ENCODE measurements at places on chromosomes 1 and 21.
A peak's percentile ranks its signal among the peaks of the same experiment; 100 is the strongest.

DNA sequence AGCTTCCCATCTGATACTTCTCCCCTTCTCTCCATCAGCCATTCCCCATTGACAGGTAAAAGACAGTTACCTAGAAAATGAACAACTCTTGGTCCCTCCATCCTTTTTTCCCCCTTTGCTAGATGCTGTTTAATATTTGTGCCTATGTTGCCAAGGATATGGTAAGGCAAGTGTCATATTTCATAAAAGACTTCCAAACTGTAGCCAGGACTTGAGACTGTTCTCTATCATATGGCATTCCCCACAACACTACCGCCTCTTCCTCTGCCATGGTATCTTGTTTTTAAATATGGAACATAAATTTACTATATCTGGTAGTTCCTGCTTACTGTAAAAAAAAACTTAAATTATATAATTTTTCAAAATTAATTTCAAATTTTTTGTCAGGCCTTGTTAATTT lies 97.2 kb downstream of the PHTF1 start:
- peak; percentile 40 for DNase-seq

GRCh38 chr1:8908388-8909151 lies 30.1 kb upstream of the ENO1 start:
- DNase-seq, result no peak

- DNase-seq, result no peak
Measured at GRCh38 chr1:240991230-240991629, 365.8 kb downstream of the RGS7 start.

DNA sequence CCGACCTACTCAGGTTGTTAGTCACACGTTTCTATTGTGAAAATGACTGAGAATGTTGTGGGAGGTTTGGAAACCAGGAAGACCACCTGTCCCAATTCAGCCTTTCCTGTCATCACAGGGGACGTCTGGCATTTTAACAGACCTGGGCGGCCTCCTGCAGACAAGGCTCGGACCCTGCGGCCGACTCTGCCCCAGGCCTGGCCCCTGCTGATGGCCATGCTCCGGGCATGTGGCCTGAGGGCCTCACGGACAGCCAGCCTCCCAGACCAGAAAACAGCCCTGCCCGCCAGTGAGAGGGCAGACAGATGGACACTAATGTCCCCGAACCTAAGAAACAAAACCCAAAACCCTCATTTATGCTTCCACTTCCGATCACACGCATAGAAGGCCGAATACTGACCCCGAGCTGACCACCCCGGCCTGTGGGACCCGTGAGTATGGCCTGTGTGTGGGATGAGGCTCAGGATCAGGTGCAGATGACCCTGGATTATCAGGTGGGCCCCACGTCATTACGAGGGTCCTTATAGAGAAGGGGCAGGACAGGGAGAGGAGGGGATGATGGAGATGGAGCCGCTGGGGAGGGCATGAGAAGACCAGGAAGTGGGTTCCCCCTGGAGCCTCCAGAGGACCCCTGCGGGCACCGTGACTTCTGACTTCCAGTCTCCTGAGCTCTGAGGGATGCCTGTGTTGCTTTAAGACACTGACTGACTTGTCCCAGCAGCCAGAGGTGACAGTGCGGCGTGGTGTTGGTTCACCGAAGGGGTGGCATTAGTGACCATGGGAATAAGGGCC lies 9.6 kb downstream of the COL18A1 start:
- no peak for DNase-seq

GRCh38 chr1:230610589-230610988 lies 31.7 kb upstream of the COG2 start:
- DNase-seq, result no peak

- DNase-seq, result no peak
Measured at GRCh38 chr1:25612421-25612820, 4.2 kb upstream of the MAN1C1 start.

DNA sequence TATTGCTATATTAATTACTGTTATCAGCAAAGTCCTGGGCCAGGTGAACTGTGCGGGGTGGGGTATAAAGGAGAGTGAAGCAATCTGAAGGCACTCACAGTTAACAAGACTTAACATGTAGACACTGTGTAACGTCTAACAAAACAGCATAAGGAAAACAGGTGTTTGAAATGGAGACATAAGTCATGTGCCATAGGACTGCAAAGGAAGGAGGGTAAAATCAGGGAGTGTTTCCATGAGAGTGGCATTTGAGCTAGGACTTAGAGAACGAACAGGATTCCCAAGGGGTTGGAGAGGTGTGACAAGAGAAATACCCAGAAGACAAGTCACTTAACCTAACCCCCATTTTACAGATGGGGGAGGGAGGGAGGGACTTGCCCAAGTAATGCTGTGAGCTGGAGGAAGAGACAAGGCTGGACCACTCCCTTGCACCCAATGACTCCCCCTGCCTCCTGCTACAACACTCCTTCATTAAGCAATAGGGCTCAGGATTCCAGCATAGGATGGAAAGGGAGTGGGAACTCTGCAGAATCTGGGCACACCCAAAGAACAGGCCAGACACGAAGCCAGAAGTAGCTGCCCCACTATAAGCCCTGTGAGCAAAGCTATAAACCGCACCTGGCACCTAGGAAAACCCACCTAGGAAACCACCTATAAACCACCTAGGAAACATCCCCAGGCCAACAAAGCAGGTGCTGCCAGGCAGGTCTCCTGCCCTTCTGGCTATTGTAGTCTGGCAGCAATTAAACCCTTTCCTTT lies 6.6 kb downstream of the PEF1 start:
- peak; percentile 96 for DNase-seq

DNA sequence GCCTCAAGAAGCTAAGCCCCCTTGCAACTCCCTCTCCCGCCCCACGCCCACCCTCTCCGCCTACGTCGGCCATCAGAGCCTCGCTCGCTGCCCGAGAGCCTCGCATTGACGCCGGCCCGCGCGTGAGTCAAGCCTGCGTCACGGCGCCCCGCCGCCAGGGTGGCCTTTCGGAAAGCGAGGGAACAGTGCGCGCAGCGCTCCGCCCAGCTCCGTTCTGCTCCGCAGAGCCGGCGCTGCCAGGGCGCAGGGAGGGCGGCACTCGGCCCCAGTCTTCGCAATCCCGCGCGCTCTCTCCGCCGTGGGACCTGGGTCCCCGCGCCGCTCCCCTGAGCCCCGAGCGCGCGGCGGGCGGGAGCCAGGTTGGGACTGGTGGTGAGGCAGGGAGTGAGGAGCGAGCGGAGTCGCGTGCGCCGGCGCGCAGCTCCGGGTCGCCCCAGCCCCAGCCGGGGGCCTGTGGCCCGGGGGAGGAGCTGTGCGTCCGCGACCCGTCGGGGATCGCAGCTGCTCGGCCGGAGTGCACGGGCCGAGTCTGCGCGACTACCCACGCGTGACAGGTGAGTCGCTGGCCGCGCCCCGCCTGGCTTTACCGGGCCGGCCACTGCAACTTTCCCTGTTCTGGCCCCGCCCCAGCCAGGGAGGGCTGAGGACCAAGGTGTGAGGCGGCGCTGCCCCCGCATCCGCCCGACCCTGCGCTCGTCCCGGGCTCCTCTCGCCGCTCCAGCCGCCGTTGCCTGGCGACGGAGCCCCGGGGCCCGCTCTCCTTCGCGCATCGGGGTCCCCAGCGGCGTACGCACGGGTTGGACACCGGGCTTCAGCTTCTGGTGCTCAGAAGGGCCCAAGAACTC lies at the start of gene SLC6A17:
SLC6A17 (plus strand) TSS at position 165 of the 845 bp plus-strand sequence. CDS start 16,436 bp downstream, outside the sequence.
- peak; percentile 67 for DNase-seq

All from NCI-H2171 treated with DMSO at 0.1 percent for 48 hours (cell line).